CD4-positive, alpha-beta T cell treated with Interleukin-6 at 100 ng/mL for 8 hours (primary cell): ENCODE measurements at places on chromosomes 16 and 17.

DNA sequence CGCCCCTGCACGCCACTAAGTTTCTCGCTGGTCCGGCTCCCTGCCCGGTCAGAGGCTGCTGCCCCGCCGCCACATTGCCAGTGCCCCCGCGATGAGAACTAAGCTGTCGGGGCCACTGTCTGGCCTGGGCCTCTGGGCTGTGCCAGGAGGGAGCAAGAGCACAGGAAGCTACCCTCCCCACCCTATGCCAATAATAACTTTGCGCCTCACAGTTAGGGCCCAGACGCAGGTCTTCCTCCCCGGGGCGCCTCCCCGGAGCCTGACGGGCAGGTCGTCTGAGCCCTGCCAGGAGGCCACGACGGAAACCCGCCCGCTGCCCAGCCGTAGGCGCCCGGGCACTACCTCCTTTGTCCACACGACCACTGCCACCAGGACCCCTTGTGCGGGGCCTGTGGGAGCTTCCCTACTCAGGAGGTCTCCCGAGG, 1.5 kb downstream of the ZFPM1 start:
- DNase-seq: peak; percentile 58

DNA sequence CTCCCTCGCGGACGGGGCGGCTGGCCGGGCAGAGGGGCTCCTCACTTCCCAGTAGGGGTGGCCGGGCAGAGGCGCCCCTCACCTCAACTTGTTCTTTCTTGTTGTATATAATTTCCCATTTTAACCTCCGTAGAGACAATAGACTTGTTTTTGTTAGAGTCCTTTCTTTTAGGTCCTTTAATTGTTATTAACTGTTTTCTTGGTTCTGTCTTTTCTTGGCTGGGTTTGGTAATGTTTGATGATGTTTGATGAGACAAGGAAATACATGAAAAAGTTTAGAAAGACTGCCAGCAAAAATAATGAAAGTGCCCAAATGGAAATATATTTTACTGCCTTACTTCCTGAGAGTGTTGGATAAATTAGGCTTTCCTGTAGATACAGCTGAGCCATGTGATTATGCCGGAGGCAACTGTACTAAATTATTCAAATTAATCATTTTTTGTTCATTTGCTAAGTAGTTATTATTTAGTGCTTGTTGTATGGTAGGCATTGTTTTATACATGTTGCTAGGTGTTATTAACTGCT, 30.9 kb downstream of the PRPSAP2 start:
- no peak for DNase-seq

GRCh38 chr16:47980212-47980611, 175.6 kb downstream of the ABCC12 start:
- no peak for DNase-seq

- DNase-seq: no peak
Observed at GRCh38 chr17:45848868-45849535, 4.3 kb downstream of the SPPL2C start.

GRCh38 chr16:88315543-88316105, 67.1 kb upstream of the ZNF469 start:
- no peak for DNase-seq

DNA sequence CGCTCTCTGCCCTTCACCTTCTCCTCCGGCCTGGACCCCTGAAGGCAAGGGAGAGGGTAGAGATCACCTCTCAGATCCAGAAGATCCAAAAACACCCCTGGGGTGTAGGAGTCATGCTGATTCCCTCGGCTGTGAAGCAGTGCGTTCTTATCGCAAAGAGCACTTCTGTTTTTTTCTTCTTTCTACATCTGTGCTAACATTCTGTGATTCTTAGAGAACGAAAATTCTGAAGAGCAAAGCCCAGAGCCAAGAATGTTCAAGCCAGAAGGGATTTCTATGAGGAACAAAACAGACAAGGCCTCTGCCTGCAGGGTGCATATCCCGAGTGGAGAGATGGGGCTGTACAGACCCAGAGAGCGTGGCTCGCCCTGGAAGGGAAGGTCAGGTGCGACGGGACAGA, 17.2 kb downstream of the NPTX1 start:
- DNase-seq: no peak

- no peak for DNase-seq
Observed at GRCh38 chr16:55475919-55476318, 3.1 kb upstream of the MMP2 start.

GRCh38 chr16:47574091-47575054, 113.2 kb downstream of the PHKB start:
- DNase-seq: no peak

- no peak for DNase-seq
Observed at GRCh38 chr16:84369105-84369504, 767 bp downstream of the ATP2C2 start.

DNA sequence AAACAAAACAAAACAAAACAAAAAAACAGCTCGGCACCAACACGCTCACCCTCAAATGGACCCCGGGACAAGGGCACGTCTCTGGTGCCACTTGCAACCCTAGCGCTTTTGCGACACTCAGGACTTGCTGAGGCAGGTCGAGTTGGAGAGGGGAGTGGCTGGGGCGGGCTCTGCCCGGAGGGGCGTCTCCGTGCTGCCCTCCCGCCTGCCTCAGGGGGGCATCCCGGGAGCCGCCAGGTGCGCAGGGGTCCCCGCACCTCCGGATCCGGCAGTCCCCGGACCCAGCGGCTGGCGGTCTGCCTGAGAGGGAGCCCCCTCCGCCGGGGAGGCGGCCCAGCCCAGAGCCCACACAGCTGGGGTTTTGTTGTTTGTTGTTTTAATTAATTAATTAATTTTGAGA, at the start of gene SLC52A1:
TSS of gene SLC52A1 (minus strand) at position 112 of the 400 bp plus-strand sequence. CDS start 820 bp downstream, outside the sequence.
- no peak for DNase-seq

- peak; percentile 58 for DNase-seq
Observed at GRCh38 chr17:2259769-2260536, 43.6 kb downstream of the SMG6 start.

DNA sequence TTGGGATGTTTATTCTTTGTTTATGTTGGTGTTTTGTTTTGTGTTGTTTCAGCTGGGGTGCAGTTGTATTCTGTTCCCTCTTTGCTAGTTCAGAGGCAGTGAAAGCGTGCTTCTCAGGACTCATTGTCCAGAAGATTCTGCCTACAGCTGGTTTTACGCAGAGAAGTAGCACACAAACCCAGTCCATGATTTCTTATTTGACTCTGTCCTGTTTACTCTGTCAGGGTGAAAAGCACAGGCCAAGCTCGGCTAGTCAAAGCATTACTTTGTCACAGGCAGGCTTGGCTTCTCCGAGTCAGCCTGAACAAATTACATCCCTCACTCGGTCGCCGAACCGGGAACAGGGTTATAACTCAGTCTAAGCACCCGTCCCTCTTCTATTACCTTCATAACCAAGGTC, 435.0 kb downstream of the MAF start:
- no peak for DNase-seq

- DNase-seq: no peak
Observed at GRCh38 chr17:37610971-37611370, 1.8 kb upstream of the SYNRG start.

- DNase-seq: no peak
Observed at GRCh38 chr16:60107437-60107836, 1373.3 kb upstream of the GOT2 start.

GRCh38 chr16:46885960-46886763, 2.0 kb downstream of the GPT2 start:
- no peak for DNase-seq

DNA sequence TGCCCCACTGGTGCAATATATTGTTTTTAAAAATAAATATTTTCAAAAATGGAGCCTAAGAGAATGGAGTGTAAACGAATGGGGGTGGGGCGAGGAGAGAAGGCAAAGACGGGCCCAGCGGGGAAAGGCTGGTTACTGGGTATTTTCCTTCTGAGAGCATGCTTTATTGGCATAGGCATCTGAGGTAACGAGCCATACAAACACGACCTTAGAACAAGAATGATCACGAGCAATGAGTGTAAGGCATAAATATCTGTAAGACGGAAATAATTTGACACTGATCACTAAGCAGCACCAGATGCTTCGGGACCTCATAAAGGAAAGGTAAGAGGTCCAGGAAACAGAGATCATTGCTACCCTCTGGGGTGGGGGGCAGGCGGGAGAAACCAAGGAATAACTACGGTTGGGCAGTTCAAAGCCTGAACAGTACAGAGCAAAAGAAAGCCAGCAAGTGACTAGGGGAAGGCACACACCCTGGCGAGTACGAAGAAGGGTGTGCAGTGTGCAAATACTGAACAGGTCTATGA, 959 bp downstream of the SSH2 start:
- DNase-seq: peak; percentile 4

DNA sequence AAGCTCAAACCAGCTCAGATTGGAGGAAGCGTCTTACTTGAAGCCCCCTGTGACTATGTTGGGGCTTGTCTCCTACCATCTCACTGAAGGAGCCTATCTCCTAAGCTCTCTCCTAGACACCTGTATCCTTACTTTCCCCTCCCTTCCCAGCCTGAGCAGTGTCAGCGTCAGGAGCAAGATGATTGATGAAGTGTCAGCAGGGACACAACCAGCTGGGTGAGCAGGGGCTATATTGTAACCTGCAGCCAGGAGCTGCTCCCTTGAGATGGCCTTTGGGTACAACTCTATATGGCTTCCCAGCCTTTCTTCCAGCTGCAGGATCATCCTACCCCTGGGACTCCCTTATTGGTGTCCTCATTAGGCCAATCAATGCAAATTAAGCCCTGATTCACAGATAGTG, 83.2 kb upstream of the HSBP1 start:
- DNase-seq: no peak

DNA sequence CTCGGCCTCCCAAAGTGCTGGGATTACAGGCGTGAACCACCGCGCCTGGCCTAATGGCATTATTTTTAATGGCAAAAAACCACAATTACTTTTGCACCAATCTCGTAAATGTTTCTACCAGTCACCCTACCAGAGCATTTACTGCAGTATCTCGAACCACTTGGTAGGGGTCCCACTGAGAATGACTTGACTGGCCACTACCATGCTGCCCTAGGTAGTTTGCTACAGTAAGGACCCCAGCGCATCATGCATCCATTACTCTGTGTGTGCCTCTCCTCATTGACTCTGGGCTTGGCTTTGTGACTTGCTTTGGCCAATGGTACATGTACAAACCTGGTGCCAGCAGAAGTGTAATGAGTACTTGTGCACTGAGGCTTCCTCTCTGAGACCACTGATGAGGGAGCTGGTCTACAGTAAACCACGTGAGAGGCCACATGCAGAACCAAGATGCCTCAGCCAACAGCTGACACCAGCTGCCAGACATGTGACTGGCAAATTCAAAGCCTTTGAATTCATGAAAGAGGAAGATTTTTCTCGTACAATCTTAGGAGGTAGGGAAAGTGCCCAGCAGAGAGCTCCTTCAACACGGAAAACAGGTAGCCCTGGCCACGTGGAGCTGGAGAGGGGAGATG, 421.7 kb upstream of the C16orf82 start:
- no peak for DNase-seq

GRCh38 chr17:8121407-8121680, 2.6 kb downstream of the HES7 start:
- no peak for DNase-seq

- DNase-seq: no peak
Observed at GRCh38 chr16:58022601-58023371, 2.8 kb upstream of the MMP15 start.

- DNase-seq: no peak
Observed at GRCh38 chr16:25812215-25812614, 120.5 kb downstream of the HS3ST4 start.

- DNase-seq: no peak
Observed at GRCh38 chr17:29148257-29148789, 31.9 kb downstream of the MYO18A start.

GRCh38 chr16:1968146-1968953, 1.7 kb downstream of the RNF151 start:
- no peak for DNase-seq

DNA sequence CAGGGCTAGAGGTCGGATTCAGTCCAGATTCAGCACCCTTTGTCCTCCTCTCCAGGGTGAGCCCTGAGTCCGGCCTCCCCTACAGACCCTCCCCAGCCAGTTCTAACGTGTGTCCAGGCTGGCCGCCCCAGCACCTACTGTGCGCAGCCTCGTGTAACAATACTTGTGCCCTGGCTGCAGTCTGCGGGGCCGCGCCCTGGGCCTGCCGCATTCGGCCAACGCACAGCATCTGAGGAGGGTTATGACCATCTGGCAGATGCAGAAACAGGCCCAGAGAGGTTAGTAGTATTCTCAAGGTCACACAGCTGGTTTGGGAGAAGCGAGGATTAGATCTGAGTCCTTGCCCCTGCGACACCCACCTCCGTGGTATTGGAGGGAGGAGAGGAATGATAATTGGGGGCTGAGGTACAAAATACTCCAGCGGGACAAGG, 968 bp downstream of the RIPOR1 start:
- DNase-seq: no peak

GRCh38 chr16:67128417-67128816, 18.7 kb downstream of the PHAF1 start:
- DNase-seq: no peak

GRCh38 chr17:29295420-29295819, 1.5 kb upstream of the NUFIP2 start:
- no peak for DNase-seq

DNA sequence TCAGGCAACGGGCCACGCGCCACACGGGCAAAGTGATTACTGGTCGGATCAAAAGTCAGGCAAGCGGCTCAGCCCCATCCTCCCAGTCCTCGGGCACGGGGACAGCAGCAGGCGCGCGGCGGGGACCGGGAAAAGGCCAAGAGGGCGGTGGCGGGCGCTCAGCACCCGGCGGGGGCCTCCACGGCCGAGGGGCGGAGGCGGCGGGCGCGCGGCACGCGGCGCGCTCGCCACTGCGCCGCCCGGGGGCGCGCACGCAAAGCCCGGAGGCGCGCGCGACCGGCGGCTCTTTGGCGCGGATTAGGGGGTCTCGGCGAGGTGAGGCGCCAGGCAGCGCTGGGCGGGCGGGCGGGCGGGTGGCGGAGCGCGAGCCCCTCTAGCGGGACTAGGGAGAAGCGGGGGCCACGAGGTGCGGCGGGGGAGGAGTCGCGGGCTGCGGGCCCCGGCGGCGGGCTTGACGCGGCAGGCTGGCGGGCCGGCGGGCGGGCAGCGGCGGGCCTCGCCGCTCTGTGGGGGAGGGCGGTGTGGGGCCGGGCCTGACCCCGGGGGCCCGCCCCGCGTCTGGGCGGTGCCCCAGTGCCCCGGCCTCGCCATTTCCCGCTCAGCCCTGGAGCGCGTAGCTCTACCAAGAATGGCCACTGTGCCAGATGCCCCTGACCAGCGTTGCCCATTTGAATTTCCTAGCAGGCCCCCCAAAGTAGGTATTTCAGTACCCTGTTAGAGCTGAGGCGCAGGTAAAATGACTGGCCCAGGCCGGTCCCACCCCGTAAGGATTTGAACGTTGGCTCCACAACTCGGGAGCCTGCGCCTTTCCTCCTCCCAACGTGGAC, at the start of the genes ACACA and TADA2A:
TSS of gene ACACA (minus strand) at position 202 of the 827 bp plus-strand sequence. CDS start 537 bp downstream, outside the sequence.
TSS of gene TADA2A (plus strand) at position 252 of the 827 bp plus-strand sequence. CDS start 4,480 bp downstream, outside the sequence.
- peak; percentile 64 for DNase-seq

- DNase-seq: no peak
Observed at GRCh38 chr17:65202844-65203571, 65.8 kb downstream of the RGS9 start.

GRCh38 chr17:48617471-48618255, 2.6 kb upstream of the HOXB8 start:
- DNase-seq: no peak
